ENCODE measurements at places on chromosomes 16 and 17.

GRCh38 chr17:74569020-74570003 is 2.0 kb upstream of the CD300H start:
- no peak for DNase-seq

DNA sequence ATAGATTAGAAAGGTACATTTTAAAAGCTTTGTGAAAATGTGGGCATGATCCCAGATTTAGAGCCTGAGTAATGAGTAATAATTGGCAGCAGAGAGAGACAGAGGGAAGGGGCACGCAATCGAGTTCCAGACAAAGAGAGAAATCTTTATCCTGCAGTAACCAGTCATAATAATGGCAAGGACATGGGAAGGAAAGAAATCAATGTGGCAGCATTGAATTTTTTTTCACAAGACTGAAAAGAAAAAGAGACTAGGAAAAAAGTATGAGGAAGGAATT is 790.8 kb upstream of the SOX9 start:
- no peak for DNase-seq

- DNase-seq, result no peak
These were observed 56.7 kb upstream of the C17orf78 start for GRCh38 chr17:37318931-37319594.

- DNase-seq, result peak; percentile 82
These were observed at the start of gene SNAI3 for GRCh38 chr16:88686439-88687253. SNAI3 (minus strand) TSS chr16:88686507; CDS start chr16:88686406, 101 bp downstream.

DNA sequence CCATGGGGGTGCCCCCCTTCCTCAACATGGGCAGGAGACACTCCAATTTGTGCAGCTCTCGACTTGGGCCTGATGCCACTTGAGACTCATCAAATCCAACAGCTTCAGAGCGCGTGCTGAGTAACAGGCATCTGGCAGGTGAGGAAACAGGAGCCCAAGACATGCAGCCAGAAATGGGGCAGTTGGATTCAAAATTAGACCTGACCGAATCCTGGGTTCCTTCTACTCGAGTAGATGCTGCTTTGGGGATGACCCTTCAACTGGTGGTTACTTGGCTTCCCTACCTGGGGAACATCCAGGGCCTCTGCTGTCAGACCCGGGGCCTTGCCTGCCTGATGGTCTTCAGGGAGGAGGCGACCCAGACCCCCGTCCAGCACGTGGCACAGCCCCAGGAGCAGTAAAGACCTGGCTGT is 488 bp upstream of the NTN3 start:
- DNase-seq, result no peak
